Pons (tissue), 1 donor: ENCODE measurements at places on chromosomes 2 and 18.
A peak's percentile ranks its signal among the peaks of the same experiment; 100 is the strongest.

- DNase-seq, result no peak
These were observed 339.2 kb downstream of the ARHGAP15 start for GRCh38 chr2:143468341-143468888.

DNA sequence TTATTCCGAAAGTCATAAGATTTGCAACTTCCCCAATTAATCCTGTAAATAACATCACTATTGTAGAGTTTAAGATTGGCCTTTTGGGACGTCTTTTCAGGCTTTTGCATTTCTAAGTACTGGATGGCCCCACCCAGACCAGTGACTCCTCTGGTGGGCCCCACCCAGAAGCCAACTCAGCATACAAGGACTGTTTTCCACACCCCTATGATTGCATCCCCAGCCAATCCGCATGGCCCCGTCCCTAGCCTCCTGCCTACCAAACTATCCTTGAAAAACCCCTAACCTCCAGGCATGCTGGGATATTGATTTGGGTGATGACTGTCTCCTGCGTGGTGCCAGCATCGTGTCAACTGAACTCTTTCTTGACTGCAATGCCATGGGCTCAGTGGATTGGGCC, 24.5 kb upstream of the TGIF1 start:
- no peak for DNase-seq

DNA sequence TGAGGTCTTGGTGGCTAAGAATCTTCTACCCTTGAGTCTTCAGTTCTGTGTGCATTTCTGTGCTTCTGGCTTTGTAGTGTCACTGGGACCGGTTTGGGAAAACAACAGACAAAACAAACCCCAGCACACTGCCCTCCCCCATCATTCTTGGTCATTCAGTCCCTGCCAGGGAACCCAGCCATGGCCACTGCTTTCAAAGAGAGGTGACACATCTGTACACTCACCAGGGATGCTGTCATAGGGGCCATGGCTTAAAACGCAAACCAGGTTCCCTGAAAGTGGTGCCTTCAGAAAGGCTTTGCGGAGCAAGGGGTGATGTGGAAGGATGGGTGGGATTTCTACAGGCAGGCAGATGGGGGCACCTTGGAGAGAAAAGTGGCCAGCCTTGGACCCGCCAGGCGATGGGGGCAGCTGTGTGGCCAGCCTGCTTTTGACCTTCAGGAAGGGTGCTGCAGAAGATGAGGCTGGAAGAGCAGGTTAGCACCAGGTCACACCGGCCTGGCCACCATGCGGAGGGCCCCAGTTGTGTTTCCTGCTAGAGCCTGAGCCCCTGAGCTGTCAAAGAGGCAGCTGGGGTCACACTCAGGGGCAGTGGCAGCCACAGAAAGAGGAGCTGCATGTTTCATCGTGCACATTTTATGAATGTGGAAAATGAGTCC, 101.3 kb downstream of the INHBB start:
- peak; percentile 30 for DNase-seq

GRCh38 chr2:213147538-213147937, 3.9 kb downstream of the IKZF2 start:
- DNase-seq, result no peak

- no peak for DNase-seq
These were observed 56.3 kb upstream of the UBXN4 start for GRCh38 chr2:135685361-135685760.

GRCh38 chr2:156445296-156446220, 9.4 kb downstream of the GPD2 start:
- no peak for DNase-seq

- DNase-seq, result no peak
These were observed 2.1 kb downstream of the HADHB start for GRCh38 chr2:26246818-26247217.

DNA sequence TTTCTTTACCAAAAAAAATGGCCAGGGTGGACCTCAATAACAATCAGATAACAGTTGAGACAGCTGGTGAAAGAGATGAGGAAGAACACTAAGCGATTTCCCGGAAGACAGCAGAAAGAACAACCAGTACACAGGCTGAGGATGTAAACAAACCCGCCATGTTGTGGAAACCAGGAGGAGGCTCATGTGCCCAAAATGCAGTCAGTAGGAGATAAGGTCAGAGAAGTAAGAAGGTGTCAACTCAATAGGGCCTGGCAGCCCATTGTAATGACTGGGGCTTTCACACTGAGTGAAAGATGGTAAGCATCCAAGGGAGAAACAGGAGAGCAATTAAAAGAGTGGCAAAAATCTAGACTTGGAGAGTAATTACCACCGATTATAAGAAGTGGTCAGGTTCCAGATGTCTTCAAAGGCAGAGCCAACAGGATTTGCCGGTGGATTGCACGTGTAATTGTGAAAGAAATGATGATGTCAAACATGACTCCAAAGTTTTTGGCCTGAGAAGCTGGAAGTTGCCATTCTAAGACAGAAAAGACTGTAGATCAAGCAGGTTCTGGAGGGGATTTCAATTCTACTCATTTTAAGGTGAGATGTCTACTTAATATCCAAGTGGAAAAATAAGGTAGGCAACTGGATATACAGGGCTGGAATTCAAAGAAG, 77.7 kb upstream of the CYP1B1 start:
- DNase-seq, result no peak

GRCh38 chr2:88601286-88601685, 26.0 kb downstream of the EIF2AK3 start:
- no peak for DNase-seq

DNA sequence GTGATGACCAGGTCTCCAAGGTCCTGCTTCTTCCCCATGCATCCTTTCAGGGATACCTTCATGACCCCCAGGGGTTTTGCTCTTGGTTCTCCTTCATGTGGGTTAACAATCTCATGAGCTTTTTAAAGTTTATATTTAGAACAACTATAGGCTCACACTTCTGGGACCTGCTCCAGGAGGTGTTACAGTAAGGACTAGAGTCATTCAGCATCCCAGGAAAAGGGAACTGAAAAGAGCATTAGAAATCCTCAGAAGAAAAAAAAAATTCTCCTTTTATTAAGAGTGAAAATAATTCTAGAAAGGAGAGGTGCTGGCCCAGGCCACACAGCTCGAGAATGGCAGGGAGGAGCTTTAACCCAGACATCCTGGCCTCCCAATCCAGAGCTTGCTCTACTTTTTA, 66.5 kb downstream of the SETBP1 start:
- DNase-seq, result no peak

DNA sequence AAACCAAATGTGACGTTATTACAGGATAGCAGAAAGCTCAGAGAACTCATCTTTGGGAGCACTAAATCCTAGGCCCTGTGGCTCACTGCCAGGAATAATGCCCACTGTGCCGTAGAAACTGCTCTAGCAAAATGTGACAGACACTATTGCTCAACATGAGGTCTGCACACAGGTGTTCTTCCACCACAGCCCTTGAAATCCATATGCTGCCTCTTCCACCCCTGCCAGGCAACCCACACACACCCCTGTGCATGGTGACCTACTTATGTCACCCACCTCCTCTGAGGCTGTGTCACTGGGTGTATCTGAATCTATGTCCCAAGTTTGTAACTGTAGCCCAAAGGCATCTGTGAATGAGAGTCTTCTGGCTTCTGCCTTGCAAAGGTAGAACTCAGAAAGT, 66.1 kb upstream of the MBOAT2 start:
- DNase-seq, result no peak

GRCh38 chr18:45839414-45840395, 14.2 kb downstream of the SIGLEC15 start:
- DNase-seq, result no peak

DNA sequence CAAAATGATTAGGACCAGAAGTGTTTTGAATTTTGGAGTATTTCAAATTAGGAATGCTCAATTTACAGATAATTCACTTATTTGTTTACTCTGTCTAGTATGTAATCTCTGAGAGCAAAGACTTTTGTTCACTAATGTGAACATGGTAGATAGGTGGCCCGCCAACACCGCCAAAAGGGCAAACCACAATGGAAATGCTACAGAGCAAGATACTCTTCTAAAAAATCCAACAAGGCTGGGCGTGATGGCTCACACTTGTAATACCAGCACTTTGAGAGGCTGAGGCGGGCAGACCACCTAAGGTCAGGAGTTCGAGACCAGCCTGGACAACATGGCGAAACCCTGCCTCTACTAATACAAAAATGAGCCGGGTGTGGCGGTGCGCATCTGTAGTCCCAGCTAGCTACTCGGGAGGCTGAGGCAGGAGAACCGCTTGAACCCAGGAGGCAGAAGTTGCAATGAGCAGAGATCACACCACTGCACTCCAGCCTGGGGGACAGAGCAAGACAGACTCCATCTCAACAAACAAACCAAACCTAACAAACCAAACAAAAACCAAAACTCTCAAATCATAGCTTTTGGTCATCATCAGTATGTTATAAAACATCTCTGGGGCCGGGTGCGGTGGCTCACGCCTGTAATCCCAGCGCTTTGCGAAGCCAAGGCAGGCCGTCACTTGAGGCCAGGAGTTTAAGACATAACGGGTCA, 2.4 kb downstream of the CCT4 start:
- no peak for DNase-seq

- no peak for DNase-seq
These were observed 9.7 kb downstream of the SPP2 start for GRCh38 chr2:234060236-234060635.

- DNase-seq, result no peak
These were observed 187.3 kb downstream of the NCKAP5 start for GRCh38 chr2:133380991-133381390.

GRCh38 chr2:212931271-212931670, 220.1 kb downstream of the IKZF2 start:
- DNase-seq, result no peak

- DNase-seq, result no peak
These were observed 48.4 kb downstream of the DCDC2C start for GRCh38 chr2:3751806-3752205.

DNA sequence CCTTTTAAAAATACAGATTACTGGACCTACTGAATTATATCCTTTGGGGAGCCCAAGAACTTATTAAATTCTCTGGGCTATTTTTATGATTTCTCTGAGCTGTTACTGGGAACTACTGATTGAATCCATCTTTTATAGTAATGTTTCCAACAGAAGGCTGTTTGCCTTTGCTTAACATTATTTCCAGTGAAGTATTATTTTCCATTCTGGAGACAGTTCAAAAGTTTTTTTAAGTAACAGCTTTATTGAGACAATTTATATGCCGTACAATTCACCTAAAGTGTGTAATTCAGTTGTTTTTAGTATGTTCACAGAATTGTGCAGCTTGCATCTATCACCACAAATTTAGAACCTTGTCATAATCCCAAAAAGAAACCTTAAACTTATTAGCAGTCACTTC, 100.6 kb downstream of the BABAM2 start:
- no peak for DNase-seq

DNA sequence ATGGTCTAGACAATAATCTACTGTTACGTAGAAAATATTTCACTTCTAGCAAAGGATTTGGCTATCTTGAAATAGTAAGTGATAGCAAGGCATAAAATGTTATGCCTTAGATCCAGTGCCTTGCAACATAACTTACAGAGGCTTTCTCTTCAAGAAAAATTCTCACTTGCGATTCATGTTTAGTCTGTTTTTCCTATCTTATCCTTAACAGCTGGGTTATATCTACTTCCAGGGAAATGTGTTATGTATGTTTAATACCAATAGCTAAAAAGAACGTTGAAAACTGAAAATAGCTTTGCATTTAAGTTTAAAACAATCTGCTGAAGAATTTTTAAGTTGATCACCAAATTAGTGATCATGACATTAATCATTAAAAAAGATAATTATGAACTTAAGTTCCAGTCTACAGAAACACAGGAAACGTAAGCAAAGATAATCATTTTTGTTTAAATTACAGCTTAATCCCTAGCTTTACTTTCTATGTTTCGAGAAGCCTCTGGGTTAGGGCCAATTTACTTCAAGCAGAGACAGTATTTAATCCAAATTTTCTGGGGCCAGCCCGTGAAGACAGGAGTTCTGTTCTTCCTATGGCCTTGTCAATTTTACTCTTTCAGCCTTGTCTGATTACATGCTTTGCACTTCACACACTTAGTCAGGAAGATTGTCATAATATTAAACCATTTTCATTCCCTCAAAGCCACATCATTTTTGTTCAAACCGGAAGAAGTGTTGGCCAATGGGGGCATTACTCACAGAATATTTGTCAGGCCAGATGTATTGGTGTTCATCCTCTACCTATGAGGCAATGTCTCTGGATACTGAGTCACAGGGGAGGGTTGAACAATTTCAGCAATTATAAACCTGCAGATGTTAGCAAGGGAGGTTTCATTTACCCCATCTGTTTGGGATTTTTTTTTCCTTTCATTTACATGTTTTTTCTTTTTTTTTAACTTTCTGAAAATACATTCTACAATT, 1132.9 kb upstream of the ZEB2 start:
- no peak for DNase-seq

DNA sequence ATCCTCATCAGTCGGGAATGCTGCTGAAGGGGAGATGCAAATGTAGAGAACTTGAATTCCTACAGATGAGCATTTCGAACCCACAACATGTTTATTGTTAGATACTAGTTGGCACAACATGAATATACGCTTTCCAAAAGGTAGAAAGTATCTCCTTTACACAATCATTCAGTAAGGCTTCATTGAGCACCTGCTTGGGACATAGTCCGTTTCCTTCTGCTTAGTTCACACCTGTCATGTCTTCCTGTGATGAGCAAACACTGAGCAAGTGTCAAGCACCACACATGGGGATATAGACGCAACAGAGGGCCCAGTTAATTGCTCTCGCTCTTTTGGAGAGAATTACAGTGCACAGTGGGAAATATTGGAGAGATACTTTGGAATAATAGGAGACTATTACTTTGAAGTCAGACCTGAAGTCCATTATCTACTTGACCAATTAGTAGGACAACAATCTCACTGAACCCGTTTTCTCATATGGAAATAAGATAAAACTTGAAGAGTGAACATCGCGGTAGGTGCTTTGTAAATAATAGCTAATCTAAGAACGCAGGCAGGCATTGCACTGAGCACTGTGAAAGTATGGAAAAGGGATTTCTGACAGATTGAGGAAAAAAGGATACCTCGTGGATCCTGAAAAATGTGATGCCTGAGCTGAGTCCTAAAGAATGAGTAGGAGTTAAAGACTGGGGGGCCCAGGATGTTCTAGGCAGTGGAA, 1.2 kb downstream of the CPSF3 start:
- no peak for DNase-seq

GRCh38 chr2:44692821-44693220, 248.7 kb upstream of the SIX3 start:
- no peak for DNase-seq

DNA sequence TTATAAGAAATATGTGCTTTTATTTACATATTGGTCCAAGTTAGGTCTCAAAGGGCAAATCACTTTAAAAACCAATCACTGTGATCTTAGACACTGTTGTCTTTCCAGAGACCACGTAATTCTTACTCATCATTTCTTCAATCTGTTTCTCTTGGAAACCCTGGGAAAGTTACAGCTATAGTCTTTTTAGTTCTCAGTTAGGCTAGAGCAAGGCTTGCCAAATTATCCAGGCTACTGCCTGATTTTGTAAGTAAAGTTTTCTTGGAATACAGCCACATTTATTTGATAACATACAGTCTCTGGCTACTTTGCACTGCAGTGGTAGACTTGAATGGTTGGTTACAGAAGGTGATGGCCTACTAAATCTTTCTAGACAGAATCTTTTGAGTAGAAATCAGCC, 106.0 kb downstream of the KIAA1328 start:
- DNase-seq, result no peak

- no peak for DNase-seq
These were observed 151.2 kb upstream of the ALKAL2 start for GRCh38 chr2:439077-439476.

- DNase-seq, result peak; percentile 31
These were observed 25.9 kb upstream of the IMPA2 start for GRCh38 chr18:11955239-11956029.

GRCh38 chr2:235432741-235433520, 60.9 kb upstream of the AGAP1 start:
- DNase-seq, result peak; percentile 28
